ENCODE measurements at places on chromosomes 2 and 18.

- peak; percentile 13 for DNase-seq
Observed at GRCh38 chr18:47758000-47758399, 172.5 kb downstream of the SMAD2 start.

- no peak for DNase-seq
Observed at GRCh38 chr18:8788503-8789429, 83.4 kb downstream of the MTCL1 start.

GRCh38 chr2:105834931-105835330 lies 90.2 kb downstream of the NCK2 start:
- no peak for DNase-seq

GRCh38 chr2:198448789-198449188 lies 644.4 kb downstream of the PLCL1 start:
- no peak for DNase-seq

GRCh38 chr2:183078464-183079138 lies at the start of gene DUSP19:
Gene DUSP19 (plus strand): TSS chr2:183078747. CDS start chr2:183078934, 187 bp downstream.
- peak; percentile 89 for DNase-seq

- DNase-seq, result peak; percentile 91
Observed at GRCh38 chr2:61470122-61470951, 550 bp downstream of the USP34 start.

GRCh38 chr18:11830585-11830984 lies 20.6 kb upstream of the CHMP1B start:
- no peak for DNase-seq

- DNase-seq, result no peak
Observed at GRCh38 chr2:232463701-232464543, 8.0 kb downstream of the ALPI start.

- DNase-seq, result no peak
Observed at GRCh38 chr2:102278720-102279390, 32.5 kb upstream of the IL1RL1 start.

DNA sequence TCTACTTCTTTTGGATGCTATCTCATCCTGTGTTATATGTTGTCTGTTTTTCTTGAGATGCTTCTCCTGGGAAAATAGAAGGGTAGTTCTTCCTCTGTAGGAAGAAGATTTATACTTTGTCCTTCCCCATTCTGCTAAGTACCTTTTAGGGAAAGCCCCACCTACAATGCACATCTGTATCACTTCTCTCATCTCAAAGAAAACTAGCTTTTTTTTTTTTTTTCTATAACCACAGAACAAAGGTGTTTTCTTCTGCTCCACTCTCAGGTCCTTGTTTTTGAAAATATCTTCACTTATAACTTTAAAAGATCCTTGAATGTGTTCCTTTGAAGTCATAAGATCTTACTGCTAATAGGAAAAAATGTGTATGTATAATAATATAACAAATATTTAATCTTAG lies 30.8 kb downstream of the CCDC150 start:
- DNase-seq, result no peak

DNA sequence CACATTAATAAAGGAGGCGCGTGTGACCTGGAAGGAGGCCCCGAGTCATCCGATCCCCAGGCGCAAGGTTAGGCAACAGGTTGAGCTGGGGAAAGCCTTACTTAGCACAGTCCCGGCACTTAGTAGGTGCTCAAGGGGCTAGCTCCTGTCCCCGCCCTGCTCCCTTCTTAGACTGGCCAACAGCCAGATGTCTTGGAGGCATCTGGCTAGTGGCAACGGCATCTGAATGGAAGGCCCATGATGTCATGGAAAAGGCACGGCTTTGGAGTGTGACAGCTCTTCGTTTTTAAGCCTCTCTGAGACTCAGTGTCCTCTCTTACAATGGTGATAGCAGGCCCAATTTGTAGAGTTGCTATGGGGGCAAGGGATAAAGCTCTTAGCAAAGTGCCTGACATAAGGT lies 258.3 kb downstream of the CYRIA start:
- DNase-seq, result no peak

GRCh38 chr2:227252831-227253230 lies 72.2 kb upstream of the MFF start:
- DNase-seq, result no peak

DNA sequence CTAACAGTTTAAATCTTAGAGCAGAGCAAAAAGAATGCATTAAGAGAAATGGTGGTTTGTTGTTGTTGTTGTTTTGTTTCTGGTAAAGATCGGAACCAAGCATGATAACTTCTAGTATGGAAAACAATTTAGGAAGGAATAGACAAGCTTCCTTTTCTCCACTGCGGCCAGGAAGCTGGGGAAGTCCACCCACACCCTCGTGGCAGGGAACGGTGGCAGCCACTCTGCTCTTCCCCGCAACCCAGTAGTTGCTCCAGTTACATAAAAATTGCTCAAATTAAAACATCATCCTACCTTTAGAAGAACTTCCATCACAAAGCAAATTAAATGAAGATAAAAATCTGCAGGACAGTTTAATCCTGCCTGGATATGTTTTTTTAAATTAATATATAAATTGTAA lies 113.0 kb downstream of the RBMS1 start:
- no peak for DNase-seq

GRCh38 chr2:146661473-146662096 lies 1183.2 kb upstream of the ACVR2A start:
- DNase-seq, result peak; percentile 1

GRCh38 chr2:106825161-106825560 lies 60.8 kb downstream of the ST6GAL2 start:
- no peak for DNase-seq

GRCh38 chr2:152396763-152397162 lies 61.8 kb downstream of the FMNL2 start:
- no peak for DNase-seq

- no peak for DNase-seq
Observed at GRCh38 chr2:171348056-171348455, 85.7 kb downstream of the METTL8 start.

DNA sequence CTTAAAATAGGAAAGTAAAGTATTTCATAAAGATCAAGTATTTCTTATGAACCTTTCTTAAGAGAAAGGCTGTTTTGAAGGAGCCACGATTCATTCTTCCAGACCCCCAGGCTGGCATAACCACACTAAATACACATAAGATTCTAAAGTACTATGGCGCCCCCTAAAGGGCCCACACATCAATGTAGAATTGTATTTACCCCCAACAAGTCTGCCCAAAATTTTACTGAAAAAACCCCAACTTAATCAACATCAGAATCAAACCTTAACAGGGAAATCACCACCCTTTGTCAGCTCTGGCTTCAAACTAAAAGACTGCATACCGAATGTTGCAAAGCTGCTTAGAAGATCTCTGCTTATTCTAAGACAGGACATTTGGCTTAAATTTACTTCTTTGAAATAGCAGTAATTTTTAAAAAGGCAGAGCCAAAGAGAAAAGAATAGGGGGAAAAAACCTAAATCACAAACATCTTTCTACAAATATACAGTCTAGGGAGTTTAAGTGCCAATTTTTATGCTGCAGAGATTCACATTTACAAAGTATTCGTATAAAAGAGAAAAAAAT lies 20.4 kb upstream of the BCL2 start:
- peak; percentile 70 for DNase-seq
